SK-MEL-5 (cell line): ENCODE measurements at places on chromosomes 1 and 21.
A peak's percentile ranks its signal among the peaks of the same experiment; 100 is the strongest.

DNA sequence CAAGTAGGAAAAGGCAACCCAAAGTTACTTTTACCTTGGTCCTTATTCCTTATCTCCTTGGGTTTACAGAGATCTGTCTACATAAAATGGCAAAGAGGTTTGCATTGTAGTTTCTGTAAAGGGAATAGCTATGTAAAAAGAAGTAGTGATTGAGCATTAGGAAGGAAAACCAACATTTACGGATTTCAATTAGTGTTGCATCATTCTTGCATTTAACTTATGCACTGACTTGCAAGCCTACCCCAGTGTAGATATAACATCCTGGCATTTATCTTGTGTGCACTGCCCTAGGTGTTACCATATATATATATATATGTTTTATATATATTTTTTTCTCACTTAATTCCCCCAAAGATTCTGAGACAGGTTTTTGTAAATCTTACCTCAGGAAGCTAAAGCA is 3.7 kb upstream of the LEPR start:
- no peak for DNase-seq

DNA sequence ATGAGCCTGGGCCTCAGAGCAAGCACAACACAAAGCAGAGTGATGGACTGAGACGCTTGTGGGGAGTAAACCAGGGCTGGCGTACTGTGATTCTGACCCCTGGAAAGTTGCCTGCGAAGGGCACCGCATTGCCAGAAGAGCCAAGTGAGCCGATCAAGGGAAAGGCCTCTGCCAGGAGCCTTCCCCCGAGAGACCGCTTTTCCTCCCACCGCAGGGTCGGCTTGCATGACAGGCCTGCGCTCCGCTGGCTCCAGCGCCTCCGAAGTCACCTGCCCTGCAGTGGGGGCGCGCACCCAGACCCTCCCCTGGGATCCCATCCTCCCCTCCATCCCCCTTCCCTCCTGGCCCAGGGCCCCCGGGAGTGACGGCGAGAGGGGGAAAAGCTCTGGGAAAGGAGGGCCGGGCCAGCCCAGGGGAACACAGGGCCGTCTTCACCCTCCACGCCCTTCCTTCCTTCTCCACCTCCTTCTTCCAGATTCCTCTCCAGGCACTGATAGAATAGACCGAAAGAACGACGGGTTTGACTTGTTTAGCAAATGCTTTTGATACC is 165.0 kb downstream of the TRIM33 start:
- DNase-seq, result no peak

GRCh38 chr1:209652873-209653401 is 712 bp upstream of the LAMB3 start:
- DNase-seq, result peak; percentile 93

DNA sequence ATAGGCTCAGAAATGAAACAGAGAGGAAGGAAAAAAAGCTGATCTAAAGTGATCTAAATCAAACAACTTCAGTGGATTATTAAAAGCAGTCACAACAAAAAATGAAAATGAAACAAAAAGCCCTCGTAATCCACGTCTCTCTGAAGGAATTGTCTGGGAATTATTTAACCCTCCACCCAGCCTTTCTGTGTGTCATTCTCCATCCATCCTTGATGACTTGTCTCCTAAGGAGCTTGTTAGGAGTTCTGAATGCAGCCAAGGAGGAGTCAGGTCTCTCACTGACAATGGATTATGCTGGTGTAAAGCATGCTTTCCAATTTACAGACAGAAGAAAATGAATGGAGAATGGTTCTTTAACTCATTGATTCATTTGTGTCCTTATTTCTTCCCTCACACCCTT is 359.3 kb upstream of the RUNX1 start:
- DNase-seq, result no peak

DNA sequence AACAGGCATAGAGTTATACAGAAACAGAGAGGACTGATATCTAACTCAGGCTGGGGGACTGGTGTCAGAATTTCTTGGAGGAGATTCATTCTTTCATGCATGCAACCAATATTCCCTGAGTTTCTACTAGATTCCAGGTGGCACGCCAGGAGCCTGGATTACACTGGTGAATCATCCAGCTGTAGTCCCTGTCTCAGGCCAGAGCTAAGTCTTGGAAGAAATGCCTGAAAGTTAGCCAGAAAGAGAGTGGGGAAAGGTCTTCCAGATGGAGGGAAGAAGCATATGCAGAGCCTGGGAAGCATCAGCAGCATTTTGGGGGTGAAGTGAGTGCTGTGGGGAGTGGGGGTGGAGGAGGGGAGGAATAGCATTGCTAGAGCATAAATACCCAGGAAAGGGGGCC is 239.1 kb downstream of the OMA1 start:
- DNase-seq, result no peak

DNA sequence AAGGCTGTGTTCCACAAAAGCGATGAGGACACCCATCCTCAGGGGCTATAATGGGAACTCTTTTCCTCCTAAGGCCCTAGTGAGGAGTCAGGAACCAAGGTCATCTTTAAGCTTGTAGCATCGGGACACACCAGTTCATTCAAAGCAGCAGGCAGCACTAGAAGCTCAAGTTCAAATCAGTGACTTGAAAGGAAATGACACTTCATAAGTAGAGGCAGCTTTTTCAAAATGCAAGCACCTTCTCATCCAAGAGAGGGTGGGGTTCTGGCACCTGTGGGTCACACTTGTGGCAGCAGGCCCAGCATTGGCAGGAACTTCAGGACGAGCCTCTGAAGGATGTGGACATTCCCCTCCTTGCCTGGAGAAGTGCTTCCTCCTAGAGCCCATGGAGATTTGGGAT is 496.3 kb downstream of the KIF26B start:
- no peak for DNase-seq
